ENCODE measurements at places on chromosomes 12 and 14. TPM values are rescaled to one million over a fixed set of nuclear protein-coding genes. Genes with fewer than 3 reads are reported as not detected.
A peak's percentile ranks its signal among the peaks of the same experiment; 100 is the strongest.

DNA sequence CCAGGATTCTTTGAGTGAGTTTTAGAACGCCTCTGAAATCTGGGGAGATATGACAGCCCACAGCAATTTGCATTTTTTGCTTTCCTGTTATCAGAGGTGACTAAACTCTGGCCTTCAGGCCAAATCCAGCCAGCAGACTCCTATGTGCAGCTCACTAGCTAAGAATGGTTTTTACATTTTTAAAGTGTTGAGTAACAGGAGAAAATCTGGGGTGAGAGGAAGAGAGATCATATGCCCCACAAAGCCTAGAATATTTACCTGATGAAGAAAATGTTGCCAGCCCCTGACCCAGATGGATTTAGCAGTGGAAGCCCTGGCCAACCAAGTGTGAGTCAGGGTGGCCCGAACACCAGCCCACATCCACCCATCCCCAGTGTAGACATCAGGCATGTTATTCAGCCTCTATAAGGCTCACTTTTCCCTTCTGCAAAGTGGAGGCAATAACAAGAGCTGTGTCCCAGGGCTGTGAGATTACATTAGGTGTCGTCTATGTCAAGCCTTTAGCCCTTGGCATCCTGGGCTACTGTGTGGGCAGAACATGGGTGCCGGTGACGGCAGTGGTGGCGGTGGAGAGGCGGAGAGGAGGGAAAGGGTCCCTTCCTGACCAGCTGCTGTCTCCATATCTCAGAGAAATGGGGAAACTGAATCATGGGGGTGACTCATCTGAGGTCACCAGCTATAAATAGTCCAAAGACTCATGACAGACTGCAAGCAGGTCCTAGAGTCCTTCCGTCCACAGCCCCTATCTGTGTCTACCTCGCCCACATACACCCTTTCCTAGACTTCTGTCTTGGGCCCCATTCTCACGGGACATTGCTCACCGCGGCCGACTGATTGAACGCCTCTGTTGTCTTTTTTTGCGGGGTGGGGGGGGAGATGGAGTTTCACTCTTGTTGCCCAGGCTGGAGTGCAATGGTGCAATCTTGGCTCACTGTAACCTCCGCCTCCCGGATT lies 32.6 kb upstream of the CD9 start:
- DNase-seq = no peak

GAS2L3 gene
- total RNA-seq = 0.87 TPM

ADCK1 gene
- 3.2 TPM for total RNA-seq

CCDC197 gene
- total RNA-seq = not detected

- DNase-seq = no peak
Measured at GRCh38 chr12:50425589-50426258, 25.0 kb downstream of the LARP4 start.

DNA sequence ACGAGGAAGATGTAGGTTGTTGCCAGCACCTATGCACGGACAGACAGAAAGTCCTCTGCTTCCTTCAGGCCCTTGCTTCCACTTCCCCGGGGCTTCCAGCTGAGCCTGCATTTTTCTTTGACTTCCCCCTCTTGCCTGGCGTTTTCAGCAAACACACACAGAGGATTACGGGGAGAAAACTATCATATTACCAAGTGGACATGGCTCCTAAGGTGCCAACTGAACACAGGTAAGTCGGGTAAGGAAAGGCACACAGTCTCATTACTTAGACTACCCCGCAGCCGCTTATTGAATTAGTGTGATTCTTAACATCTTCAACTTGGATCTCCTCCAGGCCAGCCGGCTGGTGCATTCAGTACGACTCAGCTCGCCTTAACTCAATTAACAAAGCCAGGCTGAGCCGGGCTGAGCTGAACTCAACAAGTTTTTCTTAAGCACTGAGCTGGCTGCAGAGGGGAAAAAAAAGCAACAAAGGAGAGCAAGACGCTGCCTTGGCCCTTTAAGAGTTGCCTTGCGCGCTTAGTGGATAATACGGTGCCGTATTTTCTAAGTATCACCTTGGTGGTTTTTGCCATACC lies 19.2 kb upstream of the MAP1LC3B2 start:
- peak; percentile 32 for DNase-seq

GRCh38 chr12:57740656-57741412 lies 2.3 kb upstream of the AGAP2 start:
- no peak for DNase-seq

CDK4 gene
- total RNA-seq = 44.0 TPM

DNA sequence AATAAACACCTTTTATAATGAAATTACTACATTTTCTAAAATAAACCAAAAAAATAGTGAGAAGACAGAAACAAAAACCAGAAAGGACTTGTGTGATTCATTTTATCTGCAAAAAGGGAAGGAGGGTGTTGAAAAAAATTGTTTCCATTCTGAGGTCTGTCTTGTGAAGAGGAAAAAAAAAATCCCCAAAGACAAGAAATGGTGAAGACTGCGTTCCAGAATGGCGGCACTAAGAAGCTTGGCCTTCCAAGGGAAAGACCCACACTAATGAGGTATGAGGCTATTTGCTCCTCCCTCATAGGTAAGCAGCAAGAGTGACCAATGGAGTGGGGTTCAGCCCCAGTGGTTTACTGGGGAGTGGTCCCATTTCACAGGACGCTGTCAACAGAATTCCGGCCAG lies 35.0 kb downstream of the GNPTAB start:
- no peak for DNase-seq

HOMEZ gene
- total RNA-seq = 6.5 TPM

DNA sequence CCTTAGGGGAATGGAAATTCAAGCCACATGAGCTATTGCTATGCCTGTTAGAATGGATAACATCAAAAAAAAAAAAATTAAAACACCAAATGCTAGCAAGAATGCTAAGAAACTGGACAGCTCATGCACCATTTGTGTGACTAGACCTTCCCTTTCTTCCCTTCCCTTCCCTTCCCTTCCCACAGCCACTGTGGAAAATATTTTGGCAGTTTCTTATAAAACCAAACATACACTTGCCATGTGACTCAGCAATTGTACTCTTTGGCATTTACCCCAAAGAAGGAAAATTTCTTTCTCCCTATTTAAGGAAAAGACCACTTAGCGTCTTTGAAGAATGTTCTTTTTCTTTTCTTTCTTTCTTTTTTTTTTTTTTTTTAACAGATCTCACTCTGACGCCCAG lies 49.1 kb upstream of the FKBP4 start:
- DNase-seq = no peak

RNASE4 gene
- total RNA-seq = 18.5 TPM

CGRRF1 gene
- 10.4 TPM for total RNA-seq

- DNase-seq = no peak
Measured at GRCh38 chr12:6631549-6631961, 4.2 kb downstream of the LPAR5 start.

GRCh38 chr12:22978962-22979361 lies 354.0 kb downstream of the ETNK1 start:
- DNase-seq = no peak

AMHR2 gene
- 3.9 TPM for total RNA-seq

GRCh38 chr12:92437452-92437851 lies 265.3 kb upstream of the PLEKHG7 start:
- DNase-seq = no peak

GRCh38 chr14:94879537-94879936 lies 109.6 kb upstream of the GSC start:
- DNase-seq = no peak

GRCh38 chr12:75529826-75530225 lies 18.4 kb upstream of the KRR1 start:
- no peak for DNase-seq

NANOG gene
- not detected for total RNA-seq

DNA sequence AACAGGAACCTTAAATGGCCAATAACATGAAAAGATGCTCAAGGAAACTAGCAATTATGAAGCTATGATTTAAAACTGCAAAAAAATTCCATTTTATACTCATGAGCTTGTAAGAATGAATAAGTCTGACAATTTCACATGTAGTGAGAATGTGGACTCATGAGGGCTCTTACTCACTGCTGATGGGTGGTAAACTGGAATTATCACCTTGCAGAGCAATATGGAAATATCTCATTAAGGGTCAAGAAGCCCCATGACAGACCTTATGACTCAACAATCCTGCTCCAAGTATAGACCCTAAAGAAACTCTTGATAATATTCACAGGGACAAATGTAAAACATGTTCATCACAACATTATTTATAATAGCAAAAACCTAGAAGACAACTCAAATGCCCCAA lies 23.5 kb upstream of the SMAGP start:
- no peak for DNase-seq

GRCh38 chr14:99649219-99649618 lies 4.3 kb downstream of the HHIPL1 start:
- no peak for DNase-seq

SSPN gene
- total RNA-seq = 7.6 TPM

ATL1 gene
- total RNA-seq = 3.6 TPM

All from pancreas (tissue), 10 donors.